Neural crest cell (in vitro differentiated cells): ENCODE measurements at places on chromosomes 6 and 20.

DNA sequence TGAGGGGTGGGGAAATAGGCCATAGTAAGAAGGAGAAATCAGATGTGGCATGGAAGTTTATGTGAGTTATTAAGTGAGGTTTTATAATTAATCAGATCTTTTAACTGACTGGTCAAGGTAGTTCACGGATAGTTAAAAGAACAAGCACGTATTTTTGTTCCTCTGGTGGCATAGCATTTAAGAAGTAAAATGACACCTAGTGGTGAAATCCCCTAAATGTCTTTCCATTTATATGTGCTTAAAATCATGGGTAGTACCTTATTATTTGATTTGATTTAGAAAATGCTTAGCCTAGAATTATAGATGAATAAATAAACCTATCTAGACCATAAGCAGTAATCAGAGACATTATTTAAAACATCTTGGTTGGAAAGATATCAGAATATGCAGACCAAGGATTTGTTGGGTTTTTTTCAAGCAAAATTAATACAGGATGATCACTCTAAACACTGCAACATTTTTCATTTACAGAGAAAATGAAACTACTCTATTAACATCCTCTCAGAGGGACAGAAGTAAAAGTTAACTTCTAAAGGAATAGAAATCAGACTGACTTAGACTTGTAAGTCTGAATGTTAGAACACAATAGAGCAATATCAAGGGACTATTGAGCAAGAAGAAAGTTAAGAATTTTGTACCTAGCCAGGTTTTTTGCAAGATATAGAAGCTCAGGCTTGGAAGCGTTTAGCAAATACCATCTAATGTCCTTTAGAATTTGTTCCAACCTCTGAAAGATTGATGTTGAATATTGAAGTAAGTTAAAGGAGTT, 81.1 kb downstream of the STXBP5 start:
- no peak for DNase-seq

DNA sequence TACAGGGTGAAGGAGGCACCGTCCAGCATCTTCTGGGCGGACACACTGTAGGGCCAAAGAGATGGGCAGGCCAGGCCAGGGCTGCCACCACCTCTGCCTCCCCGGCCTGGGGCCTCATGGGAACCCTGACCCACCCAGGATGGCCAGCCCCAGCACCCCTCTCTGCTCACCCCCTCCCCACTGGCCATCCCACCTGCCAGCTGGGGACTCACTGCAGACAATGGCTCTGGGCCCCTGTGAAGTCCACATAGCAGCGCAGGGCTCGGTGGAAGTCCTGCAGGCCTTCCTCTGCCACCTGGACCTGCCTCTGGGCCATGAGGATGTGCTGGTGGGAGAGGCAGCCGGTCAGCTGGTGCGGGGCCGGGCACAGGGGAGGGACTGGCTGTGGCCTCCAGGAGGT, 3.6 kb upstream of the C20orf144 start:
- no peak for DNase-seq

- DNase-seq: no peak
Measured at GRCh38 chr20:11687546-11688292, 230.0 kb upstream of the BTBD3 start.

DNA sequence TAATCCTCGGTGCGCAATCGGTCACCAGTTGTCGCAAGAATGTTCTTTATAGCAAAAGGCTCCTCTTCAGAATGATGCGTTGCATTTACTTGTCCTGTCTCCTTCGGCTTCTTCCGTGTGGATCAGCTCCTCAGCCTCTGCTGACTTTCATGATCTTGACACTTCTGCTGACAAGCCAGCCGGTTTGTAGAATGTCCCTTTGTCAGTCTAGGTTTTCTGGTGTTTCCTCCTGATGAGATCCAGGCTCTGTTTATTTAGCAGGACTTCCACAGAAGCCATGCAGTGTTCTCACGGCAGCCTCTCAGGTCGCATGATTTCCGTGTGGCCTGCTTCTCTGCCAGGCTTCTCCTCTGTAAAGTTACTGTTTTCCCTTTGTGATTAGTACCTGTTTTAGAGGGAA, 66.9 kb downstream of the STX11 start:
- no peak for DNase-seq

GRCh38 chr6:87281426-87281825, 41.0 kb upstream of the SMIM8 start:
- DNase-seq: no peak
